ENCODE measurements at places on chromosomes 2 and 18.

GRCh38 chr2:37766106-37766505 is 94.7 kb upstream of the CDC42EP3 start:
- no peak for DNase-seq

- DNase-seq = no peak
Observed at GRCh38 chr2:170681311-170681710, 33.8 kb upstream of the SP5 start.

DNA sequence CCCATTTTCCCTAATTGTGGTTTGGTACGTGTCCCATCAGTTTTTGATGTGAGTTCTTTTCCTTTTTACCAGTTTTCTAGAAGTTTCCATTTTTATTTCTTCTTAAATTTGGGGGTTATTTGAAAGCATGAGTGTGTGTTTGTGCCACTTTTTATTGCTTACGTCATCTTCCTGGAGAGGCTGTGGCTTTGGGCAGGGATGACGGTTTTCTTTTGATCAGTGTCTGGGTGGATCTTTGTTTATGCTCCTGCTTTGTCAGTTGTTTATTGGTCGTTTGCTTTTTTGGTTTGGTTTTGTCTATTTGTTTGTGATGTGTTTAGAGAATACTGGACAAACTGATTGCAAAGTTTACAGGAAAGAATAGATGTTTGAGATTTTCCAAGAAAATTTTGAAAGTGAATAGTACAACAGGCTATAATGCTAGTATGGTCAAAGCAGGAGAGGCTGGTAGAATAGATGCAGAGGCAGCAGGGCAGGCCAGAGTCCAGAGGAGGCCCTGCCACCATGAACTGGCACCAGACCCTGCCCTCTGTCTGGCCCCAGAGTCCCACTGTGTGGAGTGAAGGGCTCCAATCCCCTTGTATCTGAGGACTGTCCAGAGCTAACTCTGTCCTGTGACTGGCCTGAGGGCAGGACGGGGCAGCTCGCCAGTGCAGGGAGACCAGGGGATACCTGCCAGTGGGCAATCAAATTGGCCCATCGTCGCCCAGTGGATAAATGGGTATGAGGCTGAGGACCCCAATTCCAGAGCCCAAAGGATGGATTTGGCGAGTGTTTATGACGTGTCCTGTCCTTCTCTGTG is 23.4 kb upstream of the SNED1 start:
- no peak for DNase-seq

DNA sequence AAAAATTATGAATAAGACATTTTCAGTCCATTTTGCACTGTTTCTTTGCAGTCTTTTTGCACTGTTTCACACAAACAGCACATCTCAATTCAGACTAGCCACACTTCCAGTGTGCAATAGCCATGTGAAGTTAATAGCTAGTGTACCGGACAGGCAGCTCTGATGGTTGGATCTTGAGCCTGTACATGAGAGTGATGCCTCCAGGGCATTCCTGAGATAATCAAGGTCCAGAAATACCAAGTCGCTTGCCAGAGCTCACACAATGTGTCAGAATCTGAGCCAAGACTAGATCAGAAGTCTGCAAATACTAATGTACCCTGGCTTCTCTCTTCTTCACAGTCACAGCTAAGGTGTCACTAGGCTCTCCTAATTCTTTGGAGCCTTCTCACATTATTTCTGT is 180.2 kb downstream of the OSR1 start:
- no peak for DNase-seq

GRCh38 chr2:65545837-65546805 is 113.7 kb upstream of the SPRED2 start:
- DNase-seq = no peak

GRCh38 chr2:32423536-32423935 is 66.7 kb downstream of the BIRC6 start:
- DNase-seq = no peak

DNA sequence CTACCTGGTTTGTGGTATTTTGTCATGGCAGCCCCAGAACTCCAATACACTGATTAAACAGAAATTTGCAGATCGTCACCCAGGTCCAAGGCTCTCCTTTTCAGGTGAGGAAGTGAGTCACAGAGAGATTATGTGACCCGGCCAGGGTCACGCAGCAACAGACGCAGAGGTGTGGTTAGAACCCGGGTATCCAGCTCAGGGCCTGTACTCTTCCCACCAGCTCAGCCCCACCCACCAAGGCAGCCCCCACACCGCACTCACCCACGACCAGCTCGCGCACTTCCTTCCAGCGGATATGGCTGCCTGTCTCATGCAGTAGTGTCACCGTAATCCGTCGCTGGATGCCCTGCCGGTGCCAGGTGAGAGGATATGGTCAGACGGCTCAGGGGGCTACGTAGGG is 48.1 kb downstream of the AQP12A start:
- DNase-seq = peak; percentile 59

- DNase-seq = no peak
Observed at GRCh38 chr18:5415031-5415430, 119.5 kb upstream of the ZBTB14 start.

Measured in activated CD8-positive, alpha-beta memory T cell treated with anti-CD3 and anti-CD28 coated beads for 24 hours (primary cell).